ENCODE measurements at places on chromosomes 5 and 9.

GRCh38 chr5:36253575-36253974 lies 11.8 kb upstream of the NADK2 start:
- DNase-seq, result no peak

- DNase-seq, result no peak
Measured at GRCh38 chr9:32954642-32955041, 46.8 kb downstream of the APTX start.

- DNase-seq, result no peak
Measured at GRCh38 chr5:56658972-56659371, 156.4 kb upstream of the MAP3K1 start.

DNA sequence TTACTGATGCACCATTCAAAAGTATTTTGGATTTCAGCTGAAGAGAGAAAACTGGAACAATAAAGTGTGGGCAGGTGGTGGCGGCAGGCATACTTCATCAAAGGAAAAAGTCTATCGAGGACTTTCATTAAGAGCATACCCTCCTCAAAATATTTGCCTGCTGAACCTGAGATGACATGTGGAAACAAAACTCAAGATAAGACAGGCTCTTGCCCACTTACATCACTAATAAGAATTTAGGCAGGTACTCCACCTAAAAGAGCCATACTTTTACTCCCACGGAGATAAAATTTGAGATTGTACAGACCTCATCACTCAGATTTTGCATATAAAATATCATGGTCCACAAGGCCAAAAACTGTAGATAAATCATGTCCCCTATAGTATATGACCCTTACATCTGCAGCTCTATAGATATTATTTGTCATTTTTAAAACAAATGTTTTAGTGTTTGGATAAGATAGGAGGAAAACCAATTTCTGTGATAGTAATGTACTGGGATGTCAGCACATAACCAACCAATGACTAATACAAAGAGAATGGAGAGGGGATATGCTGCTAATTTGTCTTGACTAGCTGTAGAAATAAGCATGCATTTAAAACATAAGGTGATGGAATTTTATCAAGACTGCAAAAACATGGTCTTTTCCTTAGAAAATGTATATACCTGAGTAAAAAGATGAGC lies 730.6 kb upstream of the ZNF608 start:
- no peak for DNase-seq

DNA sequence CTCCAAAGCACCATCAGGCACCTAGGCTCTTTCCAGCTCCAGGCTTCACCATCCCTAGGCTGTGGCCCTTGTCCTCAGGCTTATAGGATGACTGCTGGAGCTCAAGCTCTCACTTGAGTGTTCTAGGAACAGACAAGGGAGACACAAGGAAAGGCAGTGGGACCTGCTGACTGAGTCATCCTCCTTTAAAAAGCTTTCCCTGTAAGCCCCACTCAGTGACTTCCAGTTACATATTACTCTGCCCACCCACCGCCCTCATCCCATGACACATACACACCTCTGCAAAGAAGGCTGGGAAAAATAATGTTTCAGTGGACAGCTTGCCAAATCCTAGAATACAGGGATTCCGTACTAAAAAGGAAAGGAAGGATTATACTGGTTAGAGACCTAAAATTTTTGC lies 154.2 kb upstream of the ZNF366 start:
- DNase-seq, result no peak

DNA sequence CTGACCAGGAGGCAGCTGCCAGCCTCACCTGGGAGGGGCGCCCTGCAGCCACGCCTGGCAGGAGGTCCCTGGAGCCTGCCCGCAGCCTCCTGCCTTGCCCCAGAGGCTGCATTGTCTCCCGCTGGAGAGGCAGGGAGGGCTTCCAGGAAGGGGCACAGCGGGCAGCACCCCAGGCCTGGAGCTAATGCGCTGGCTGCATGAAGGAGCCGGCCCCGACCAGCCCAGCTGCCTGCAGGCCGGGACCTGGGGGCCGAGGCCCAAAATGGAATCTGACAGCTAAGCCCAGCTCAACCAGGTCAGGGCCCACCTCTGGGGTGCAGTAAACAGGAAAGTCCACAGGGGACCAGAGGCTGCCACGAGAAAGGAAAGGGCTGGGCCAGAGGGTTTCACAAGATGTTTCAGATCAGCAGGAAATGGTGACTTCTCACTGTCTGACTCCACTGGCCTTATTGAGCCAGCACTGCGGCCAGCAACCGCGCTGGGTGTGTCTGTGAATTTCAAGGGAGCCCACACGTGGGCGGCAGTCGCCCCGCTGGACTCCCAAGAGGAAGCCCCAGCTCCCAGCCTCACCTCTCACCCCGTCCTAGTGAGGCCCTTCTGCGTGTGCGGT lies 18.6 kb upstream of the NOTCH1 start:
- DNase-seq, result peak; percentile 12

DNA sequence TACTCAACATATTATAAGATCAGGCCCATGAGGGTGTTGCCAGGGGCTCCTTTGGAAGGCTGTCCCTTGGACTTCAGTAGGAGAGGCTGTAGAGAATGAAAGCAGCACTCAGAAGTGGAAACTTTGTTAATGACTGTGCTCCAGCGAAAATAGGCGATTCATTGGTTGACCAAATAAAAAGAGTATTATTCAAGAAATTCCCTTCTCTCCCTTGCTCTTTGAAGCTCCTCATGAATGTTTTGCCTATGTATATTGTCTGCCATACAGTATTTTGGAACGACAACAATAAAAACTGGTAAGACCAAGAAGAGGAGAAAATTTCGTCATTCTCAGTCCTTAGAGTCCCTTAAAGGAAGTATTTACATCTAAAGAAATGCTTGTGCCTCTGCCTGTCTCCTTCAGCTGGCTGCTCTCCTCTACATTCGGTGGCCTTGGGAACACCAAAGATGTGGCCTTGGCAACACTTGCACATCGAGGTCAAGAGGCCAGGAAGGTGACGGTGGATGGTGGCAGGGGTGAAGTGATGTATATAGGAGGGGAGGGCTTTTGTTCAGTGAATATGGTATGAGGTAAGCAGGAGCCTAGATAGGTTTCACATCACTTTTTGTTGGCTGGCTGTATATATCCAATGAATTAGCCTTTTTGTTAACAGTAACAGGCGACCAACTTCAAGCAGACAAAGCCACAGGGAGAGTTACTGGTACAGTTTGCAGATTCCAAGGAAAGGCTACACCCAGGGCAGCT lies 95.0 kb upstream of the ACTBL2 start:
- DNase-seq, result no peak

GRCh38 chr5:169988206-169988605 lies 7.9 kb upstream of the INSYN2B start:
- no peak for DNase-seq

DNA sequence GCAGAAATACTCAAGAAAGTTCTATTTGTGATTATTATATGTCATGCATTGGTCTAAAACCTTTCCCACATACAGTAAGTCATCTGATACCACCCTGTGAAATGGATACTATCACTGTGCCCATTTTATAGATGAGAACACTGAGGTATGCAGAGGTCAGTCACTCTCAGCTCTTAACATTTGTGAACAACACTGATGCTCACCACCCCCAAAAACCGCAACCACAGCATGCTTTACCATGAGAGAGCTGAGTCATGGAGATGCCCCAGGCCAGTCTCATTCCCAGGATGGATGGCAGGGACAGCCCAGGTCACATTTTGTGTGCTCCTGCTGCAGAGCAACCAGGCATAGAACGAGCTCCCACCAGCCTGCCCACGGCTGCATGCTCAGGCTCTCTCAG lies 53.5 kb upstream of the IRX1 start:
- no peak for DNase-seq

GRCh38 chr5:158845941-158846340 lies 253.8 kb downstream of the EBF1 start:
- DNase-seq, result no peak

- DNase-seq, result no peak
Measured at GRCh38 chr5:147965715-147966114, 59.4 kb upstream of the C5orf46 start.

DNA sequence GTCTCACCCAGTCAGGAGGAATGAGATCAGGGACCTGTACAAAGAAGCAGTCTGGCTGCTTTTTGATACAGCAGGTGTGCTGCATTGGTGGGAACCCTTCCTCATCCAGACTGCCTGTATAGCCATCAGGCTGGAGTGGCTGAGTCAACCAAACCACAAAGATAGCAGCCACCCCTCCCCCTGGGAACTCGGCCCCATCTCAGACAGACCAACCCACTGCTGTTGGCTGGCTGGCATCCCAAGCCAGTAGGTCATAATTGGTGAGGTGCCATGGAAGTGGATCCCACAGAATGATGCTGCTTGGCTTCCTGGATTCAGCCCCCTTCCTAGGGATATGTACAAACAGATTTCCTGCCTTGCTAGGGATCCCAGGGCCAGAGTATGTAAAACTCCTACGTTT lies 60.9 kb downstream of the YTHDC2 start:
- DNase-seq, result no peak

GRCh38 chr5:171307789-171308452 lies 1.1 kb upstream of the TLX3 start:
- DNase-seq, result peak; percentile 15

DNA sequence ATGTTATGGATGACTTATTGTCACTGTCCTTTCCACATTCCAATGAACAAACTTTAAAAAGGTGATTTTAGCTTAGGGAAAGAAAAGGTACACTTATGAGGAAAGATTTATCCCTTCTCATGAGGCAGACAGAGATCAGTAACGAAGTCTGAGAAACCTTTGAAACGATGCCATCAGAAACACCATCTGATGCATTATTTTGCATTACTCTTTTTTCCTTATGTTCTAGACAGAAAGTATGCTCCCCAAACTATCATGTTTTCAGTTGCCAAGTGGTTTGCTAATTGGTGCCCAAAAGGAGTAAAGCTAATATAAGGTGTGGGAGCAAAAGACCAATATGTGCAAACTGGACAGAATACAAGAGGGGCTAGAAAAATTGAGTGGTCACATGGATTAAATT lies 397.7 kb upstream of the RIOK2 start:
- no peak for DNase-seq

- DNase-seq, result no peak
Measured at GRCh38 chr9:26775391-26775790, 117.2 kb downstream of the CAAP1 start.

DNA sequence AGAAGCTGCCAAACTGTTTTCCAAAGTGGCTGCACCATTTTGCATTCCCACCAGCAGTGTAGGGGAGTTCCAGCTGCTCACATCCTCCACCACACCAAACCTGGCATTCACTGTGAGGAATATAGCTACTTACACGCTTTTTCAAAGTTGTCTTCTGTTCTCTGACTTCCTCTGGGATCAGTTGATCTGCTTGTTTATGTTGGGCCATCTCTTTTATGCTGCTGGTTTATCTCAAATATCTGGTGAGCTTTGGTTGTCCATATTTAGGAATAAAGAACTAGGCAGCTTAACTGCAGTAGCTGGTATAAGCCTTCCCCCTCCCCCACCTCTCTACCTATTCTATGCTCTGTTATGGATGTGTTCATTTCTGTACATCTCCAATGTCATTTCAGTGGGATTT lies 8.5 kb upstream of the ZNF79 start:
- DNase-seq, result no peak

DNA sequence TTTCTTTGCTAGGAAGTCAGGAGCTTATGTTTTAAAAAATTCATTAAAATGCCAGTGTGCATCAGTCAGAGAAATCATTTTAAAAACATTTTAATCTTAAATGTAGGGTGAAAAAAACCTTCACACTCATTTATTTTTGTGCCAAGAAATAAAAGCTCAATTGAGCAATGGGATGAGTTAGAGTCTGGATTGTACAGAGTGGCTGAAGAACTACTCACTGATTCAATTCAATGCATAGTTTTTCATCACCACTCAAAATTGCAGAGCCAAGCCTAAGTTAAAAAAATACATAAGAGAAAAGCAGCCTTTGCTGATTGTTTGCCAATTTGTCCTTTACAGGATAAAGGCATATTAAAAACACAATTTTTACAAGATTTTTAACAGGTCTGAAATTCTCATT lies 168.2 kb upstream of the DMRTA1 start:
- DNase-seq, result no peak

DNA sequence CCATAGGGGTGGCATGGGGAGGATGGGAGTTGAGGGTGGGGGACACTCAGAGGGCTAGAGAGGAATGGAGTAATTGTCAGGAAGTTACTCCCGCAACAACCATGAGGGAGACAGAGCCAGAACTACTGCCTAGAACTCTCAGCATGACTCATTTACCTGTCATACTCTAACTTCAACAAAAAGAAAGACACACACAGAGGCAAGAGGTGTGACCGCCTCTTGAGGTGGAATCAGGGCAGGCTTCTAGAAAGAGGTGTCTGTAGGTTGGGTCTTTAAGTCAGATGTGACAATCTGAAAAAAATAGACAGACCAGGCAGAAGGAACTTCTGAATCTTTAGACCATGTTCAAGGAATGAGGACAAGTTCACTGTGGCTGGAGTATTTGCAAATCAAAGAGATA lies 73.4 kb downstream of the GABBR2 start:
- DNase-seq, result no peak

DNA sequence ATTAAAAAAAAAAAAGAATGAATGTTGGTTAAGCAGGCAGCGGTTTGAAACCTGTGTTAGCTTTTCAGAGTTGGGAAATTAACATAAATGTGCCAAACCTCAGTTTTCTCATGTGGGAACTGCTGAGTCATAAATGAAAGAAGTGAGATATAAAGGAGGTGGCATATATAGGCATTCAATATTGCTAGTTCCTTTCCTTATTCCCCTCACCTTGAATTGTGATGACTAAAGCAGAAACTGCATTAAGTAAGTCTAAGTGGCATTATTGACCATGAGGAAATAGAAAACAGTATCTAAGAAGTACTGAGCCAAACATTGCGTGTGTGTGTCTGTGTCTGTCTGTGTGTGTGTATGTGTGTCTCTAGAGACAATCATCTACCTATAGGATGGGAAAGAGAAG lies 691.2 kb downstream of the TLR4 start:
- DNase-seq, result no peak

DNA sequence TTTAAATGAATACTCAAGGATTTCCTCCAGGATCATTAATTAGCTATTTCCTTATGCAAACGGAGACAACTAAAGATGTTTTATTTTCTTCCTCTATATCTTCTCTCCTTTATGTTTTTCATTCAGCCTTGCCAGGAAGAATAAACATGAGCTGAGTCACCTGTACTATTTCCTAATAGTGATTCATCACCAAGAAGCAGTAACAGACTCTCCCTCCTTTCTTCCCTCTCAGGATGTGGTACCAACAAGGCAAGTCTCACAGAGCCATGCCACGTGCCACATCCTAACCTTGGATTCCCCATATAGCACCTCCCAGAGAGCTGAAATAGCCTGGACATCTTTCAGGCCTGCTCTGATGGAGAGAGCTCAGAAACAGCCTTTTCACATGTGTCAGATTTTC lies 758.6 kb upstream of the DMAC1 start:
- DNase-seq, result no peak

GRCh38 chr5:61624553-61625136 lies 292.6 kb downstream of the ZSWIM6 start:
- DNase-seq, result no peak

DNA sequence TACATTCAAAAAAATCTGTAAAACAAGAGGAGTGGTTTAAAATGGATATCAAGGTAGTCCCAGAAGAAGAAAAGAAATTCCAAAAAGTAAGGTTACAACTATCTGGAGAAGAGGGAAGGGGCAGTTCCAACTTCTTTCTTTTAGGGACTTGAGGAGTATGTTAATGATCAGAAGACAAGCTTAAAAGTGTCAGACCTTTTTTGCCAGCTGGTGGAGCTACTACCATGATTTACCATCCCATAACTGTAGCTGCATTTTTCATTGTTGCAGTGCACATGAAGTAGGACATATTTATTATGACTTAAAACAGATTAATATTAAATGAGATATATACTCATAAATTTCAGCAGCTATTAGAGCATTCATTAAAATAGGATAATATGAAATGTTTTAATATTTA lies 158.5 kb upstream of the RGS7BP start:
- DNase-seq, result no peak
